Fibroblast of upper back skin (primary cell): ENCODE measurements at places on chromosomes 11 and 22.

DNA sequence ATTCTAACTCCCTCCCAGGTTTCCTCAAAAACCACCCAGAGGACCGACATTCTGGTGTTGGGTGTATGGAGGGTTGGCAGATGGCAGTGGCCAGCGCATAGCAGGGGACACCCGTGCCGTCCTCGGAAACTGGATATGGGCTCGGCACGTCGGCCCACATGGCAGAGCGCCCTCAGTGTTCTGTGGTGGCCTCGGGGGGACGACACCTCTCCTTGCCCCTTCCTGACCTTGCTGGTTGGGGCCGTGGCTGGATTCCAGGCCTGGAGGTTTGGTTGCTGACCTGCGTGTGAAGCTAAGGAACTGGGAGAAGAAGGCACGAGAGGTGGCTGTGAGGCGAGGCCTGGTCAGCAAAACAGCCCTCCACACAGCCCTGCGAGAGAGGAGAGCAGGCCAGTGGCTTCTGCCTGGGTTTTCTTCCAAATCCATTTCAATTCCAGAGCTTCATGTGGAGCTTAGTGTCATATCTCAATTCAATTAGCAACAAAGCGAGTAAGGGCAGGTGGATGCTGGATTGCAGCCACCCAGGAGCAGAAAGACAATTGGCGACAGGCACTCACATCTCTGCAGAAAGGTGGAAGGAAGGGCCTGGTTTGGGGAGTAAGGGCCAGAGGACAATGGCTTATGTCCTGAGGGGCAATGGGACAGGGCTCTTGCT is 478.4 kb downstream of the BRD1 start:
- DNase-seq = no peak

GRCh38 chr11:128451652-128452470 is 135.5 kb downstream of the ETS1 start:
- no peak for DNase-seq

- no peak for DNase-seq
Measured at GRCh38 chr11:35083181-35083430, 55.9 kb upstream of the CD44 start.

DNA sequence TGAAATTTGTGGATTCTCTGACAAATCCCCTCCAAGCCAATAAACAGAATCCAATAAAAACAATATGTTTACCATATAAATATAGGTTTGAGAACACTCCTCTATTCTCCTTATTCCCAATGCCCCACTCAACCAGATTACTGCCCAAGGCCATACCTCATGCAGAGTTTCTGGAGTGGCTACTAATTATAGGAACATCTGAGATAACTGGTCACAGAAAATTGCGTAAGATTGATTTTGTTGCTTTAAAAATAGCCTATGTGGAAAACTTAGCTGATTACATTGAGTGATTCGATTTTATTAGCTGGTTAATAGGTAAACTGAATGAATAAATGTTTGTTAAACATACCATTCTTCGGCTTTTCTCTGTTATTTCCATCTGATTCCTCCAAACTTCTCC is 48.0 kb downstream of the ME3 start:
- DNase-seq = no peak

DNA sequence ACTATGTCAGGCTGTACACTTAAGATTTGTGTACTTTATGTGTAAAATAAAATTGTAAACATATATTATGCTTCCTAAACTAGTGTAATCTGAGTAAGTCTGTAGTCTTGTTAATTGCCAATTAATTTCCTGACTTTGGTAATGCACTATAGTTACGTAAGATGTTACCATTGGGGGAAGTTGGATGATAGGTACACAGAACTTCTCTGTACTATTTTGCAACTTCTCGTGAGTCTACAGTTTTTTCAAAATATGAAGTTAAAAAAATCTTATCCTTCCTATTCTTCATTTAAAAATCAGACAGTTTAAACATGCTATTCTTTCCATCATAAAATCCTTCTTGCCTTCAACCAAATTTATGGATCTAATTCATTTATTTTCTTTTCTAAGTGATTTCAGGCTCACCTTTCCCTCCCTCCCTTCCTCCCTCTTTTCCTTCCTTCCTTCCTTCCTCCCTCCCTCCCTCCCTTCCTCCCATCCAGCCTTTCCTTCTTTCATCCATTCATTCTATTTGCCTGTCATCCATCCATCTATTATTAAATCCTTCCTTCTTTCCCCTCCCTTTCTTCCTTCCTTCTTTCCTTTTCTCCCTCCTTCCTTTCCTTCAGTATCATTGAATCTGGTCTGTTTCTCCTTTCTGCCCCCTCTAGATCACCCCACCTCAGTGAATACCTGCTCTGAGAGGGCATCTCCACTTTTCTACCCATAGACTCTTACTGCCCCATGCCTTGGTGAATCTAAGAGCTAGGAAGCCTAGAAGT is 22.1 kb upstream of the ASCC2 start:
- DNase-seq = no peak

DNA sequence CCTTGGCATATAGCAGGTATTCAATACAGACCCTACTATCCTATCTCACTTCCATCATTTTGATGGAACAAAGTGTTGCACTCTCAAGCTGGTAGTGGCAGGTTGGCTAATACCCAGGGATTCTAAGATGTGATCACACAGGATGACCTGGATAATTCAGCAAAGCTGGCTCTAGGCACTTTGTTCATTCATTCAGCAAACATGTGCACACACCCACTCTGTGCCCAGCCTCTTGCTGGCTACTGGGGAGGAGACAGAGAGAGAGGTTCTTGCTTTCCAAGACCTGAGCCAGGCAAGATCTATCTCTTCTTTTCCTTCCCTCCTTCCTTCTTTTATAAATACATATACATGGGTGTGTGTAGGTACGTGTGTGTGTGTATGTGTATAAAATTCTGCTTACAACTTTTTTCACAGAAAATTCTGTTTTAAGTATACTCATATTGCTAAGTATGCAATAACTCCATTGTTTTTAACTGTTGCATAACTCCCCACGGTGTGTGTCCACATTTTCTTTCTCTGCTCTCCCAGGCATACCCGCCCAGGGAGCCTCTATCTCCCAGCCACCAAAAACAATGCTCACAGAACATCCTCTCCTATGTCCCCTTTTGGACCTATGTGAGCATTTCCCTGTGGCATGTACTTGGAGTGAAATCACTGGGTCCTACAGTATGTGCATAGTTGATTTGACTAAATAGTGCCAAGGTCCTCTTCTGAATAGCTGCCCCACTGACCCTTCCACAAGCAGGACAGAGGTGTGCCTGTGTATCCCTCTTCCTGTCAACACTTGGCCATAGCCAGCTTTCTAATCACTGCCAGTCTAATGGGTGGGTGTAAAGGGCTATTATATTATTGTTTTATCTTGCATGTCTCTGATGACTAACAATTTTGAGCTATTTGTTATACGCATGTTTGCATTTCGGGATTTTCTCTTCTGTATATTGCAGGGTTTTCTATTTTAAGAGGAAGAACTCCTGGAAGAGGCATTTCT is 27.5 kb downstream of the CLPB start:
- no peak for DNase-seq

GRCh38 chr11:2443881-2444820 is at the start of gene TRPM5:
TRPM5 (minus strand) TSS chr11:2444514; CDS start chr11:2423036, 21,478 bp downstream.
- DNase-seq = no peak

DNA sequence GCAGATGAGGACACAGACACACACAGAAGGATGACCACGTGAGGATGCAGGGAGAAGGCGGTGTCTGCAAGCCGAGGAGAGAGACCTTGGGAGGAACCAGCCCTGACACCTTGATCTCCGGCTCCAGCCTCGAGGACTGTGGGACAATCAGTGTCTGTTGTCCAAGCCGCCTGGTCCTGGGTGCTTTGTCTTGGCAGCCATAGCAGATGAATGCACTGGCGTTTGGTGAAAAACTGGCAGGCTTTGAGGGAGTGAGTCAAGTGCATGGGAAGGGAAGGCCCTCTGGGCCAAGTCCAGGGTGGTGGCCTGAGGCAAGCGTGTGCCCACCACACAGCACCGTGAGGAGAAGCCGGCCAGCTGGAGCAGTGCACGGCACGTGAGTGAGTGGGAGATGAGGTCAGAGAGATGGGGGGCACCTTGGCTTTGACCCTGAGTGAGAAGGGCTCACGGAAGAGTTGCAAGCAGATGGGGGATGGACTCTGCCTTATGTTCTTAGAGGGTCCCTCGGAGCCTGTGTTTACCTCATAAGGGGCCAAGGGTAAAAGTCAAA is 12.4 kb upstream of the BRSK2 start:
- no peak for DNase-seq

DNA sequence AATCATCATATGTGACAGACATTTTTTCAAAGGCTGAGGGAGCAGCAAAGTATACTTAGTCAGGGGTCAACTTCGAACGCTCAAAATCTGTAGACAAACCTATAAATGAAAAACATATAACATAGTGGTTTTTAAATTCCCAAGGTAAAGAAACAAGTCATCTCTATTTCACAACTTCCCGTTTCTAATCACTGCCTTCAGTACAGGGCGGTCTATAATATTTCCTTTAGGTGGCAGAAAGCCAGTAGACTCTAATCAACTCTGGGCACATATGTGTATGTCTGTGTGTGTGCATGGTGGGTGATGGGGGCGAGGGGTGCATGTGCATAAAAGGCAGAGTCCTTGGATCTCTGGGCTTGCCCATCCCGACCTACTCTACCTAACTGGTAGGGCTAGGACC is 55.0 kb upstream of the ARFGAP3 start:
- peak; percentile 44 for DNase-seq

DNA sequence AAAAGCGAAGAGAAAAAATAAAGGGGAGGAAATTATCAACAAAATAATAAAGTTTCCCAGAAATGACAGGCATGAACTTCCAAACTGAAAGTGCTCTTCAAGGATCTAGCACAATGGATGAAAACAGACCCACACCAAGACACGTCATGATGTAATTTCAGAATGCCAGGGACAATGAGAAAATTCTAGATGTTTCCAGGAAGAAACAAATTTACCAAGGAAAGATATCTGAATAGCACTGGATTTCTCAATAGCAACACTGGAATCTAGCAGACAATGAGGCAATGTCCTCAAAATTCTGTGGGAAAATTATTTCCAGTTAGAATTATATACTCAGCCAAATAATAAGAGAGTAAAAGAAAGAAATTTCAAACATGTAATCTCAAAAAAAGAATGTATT is 46.0 kb downstream of the DENND5A start:
- DNase-seq = peak; percentile 80

DNA sequence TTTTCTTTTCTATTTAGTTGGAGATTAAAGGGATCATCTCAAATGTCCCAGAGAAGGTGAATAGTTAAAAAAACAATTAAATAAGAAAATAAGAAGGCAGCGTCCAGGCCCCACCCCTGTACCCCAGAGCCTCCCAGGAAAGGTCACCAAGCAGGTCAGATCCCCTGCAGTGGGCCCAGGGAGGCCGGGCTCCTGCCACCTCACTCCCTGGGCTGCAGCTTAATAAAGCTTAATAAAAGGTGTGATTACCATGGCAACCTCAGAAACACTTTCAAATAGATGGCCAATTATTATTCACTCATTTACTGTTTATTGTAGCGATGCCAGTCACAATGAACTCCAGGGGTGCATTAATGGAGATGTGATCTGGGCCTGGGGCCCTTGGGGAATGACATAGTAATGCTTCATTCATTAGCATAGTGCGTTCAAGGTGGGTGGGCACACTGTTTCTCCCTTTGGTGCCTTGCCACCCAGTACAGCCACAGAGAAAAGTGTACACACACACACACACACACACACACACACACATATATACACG is 386.2 kb downstream of the CADM1 start:
- no peak for DNase-seq

GRCh38 chr22:41862530-41863266 is 29.8 kb downstream of the SREBF2 start:
- no peak for DNase-seq

GRCh38 chr22:41777749-41778425 is 22.6 kb upstream of the CCDC134 start:
- DNase-seq = no peak

DNA sequence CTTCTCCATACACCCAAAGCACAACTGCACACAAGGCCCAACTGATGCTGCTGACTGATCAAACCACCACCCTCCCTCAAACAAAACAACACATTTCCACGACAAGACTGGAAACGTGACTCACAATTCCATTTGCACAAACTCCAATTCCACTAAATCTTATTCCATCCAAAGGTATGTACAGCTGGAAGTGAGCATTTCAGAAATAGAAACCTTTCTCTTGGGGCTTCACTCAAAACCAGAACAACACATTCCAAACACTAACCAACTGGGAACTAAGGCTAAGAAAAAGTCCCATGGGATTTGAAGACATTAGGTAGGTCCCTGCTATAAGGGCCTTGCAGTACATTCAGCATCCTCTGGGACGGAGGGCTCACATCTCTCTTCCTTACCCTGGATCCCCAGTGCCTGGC is 19.6 kb downstream of the MORC2 start:
- peak; percentile 43 for DNase-seq

DNA sequence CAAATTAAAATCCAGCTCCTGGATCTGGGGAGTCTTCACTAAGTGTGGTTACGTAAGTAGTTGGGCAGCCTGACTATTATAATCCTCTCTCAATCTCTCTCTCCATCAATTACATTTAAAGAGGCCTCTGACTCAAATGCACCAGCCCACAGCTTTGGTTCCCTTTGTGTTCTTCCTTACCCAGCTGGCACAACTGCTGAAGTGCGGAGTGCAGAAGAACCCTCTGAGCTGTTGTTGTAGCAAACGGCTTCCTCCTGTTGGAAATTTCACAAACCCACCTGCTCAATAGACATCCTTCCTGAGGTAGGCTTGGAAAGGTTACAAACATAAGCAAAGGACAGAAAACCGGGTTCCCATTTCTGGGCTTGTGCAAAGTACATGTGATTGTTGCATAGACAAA is 17.0 kb upstream of the SORL1 start:
- no peak for DNase-seq

DNA sequence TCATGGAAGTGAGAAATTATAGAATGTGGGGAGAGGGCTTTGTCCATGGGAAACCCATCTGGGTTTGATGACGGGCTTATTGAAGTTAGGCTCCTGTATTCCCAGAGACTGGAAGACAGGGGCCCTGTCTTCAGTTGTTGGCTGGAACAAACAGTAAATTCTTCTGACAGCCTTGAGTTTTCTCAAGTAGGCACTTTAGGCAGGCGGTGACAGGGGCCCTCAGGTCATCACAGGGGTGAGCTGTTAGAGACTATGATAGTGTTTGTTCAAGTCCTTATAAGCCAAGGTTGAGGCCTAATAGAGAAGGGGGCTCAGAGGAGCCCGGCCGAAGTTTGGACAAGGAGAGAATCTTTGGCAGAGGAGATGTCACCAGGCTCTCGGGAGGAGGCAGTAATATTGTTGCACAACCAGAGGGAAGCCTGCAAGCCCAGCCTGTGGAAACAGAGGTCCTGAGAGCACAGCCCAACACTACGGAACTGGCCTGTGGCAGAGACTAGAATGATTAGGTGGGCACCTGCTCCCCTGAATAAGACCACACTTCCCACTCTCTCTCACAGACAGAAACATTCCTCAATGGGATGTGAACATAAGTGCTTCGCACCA is 20.2 kb upstream of the IL17RA start:
- DNase-seq = no peak
